ENCODE measurements at places on chromosomes 7 and 10.

DNA sequence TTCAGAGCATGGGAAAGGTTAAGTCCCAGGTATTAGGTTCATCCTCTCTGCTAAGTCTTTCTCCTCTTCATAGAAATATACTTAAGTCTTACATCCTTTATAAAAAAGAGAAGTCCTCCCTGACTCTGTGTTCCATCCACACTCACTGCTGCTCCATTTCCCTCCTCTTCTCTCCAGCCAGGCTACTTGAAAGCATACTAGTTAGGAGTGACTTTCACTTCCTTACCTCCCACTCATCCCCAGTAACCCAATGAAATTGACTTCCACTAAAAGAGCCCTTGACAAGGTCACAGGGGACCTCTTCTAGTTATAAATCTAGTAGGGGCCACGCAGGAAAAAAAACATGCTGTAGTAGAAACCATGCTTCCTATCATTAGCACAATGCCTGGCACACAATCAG lies 133.1 kb upstream of the AGK start:
- no peak for DNase-seq

- no peak for DNase-seq
These were observed 38.3 kb upstream of the PPP2R2D start for GRCh38 chr10:131862548-131862947.

GRCh38 chr7:39908141-39908540 lies 41.9 kb upstream of the CDK13 start:
- no peak for DNase-seq

- DNase-seq, result no peak
These were observed 439.6 kb downstream of the CALN1 start for GRCh38 chr7:71972534-71972933.

Measured in brain pericyte (primary cell).